Activated T-helper 1 cell treated with anti-CD3 and anti-CD28 coated beads, Interleukin-12 subunit alpha, Interleukin-12 subunit beta, Interleukin-2, Interleukin-4 antibody, amounts not matched to agents 30 ng/mL and 10 ng/mL and 1 ng/mL, durations not matched to agents 14 hours and 24 hours and 36 hours (primary cell): ENCODE measurements at places on chromosomes 1 and 21. TPM values are rescaled to one million over a fixed set of nuclear protein-coding genes. Genes with fewer than 3 reads are reported as not detected.

Gene LENEP
- 1.5 and 1.8 TPM in 2 replicates for total RNA-seq

- DNase-seq: no peak
These were observed 18.2 kb downstream of the TMEM201 start for GRCh38 chr1:9606948-9607347.

Gene RXFP4
- 0.16 TPM in 1 of 2 replicates, not detected in the other for total RNA-seq

Gene SLC25A24
- total RNA-seq: 14.6 and 16.6 TPM in 2 replicates

Gene TRABD2B
- total RNA-seq: not detected in 2 replicates

DNA sequence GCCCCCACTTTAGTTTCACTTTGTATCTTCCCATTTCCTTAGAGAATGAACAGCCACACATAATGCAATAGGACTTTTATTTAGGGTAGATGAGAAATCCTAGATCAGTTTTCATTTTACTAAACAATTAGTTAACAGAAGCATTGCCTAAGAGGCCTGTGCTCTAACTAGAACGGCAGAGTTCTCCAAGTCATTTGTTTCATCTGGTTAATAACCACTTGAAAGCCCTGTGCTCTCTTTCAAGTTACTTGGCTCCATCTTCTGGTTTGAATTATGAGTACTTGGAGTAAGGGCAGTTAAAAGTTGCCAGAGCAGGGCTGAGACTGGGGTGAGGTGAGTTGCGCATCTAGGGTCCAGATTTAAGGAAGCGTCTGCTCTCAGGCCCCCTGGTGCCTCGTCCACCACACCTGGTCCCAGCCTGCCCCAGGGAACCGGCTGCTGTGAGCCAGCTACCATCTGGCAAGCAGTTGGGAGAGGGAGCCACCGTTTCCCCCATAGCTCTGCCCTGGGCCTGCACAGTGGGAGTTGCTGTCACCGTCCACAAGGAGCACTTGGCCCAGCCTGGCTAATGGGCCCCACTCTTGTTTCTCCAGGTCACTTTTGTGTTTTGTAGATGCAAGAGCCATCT is 18.1 kb upstream of the SLC44A3 start:
- no peak for DNase-seq
